Esophagus muscularis mucosa (tissue), 4 donors: ENCODE measurements at places on chromosomes 12 and 14.
A peak's percentile ranks its signal among the peaks of the same experiment; 100 is the strongest.

DNA sequence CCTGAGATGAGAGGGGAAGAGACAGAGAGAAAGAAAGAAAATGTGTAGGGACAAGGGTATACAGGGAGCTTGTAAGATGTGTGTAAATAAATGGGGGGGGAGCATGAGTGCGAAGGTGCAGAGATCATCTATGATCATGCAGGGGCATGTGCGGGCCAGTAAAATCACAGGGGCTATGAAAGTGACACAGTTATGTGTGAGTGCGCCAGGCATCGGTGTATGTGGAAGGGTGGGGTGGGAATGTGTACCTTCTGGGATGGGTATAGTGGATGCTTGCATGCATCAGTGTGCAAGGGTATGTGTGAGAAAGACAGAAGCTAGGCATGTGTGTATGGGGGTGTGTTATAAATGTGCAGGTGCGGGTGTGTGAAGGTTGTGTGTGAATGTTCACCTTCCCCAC is 18.4 kb upstream of the KRT78 start:
- no peak for DNase-seq

- DNase-seq = no peak
Measured at GRCh38 chr12:66804563-66804974, 125.7 kb upstream of the GRIP1 start.

GRCh38 chr12:23816394-23816851 is 133.0 kb downstream of the SOX5 start:
- DNase-seq = no peak

- DNase-seq = peak; percentile 91
Measured at GRCh38 chr12:129213551-129213950, 360.3 kb downstream of the GLT1D1 start.

- no peak for DNase-seq
Measured at GRCh38 chr14:43249591-43249990, 1257.5 kb downstream of the FSCB start.

GRCh38 chr12:54475537-54475936 is 2.1 kb upstream of the GTSF1 start:
- DNase-seq = no peak

DNA sequence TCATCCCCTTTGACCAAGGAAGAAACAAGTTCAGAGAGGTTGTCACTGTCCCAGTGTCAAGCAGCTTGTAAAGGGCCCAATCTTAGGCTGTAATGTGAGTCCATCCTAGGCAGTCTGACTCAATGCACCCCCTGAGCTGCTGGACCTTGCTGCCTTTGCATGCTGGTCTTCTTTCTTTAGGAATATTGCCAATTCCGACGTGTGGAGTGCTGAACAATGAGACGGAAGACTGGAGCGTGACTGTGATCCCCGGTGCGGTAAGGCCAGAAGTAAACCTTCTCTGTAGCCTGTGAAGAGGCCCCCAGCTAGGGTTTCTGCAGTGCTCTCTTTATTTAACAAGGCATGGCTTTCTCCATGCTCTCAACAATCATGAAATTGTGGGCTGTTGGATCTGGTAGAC is 963 bp downstream of the TCTN2 start:
- DNase-seq = no peak

DNA sequence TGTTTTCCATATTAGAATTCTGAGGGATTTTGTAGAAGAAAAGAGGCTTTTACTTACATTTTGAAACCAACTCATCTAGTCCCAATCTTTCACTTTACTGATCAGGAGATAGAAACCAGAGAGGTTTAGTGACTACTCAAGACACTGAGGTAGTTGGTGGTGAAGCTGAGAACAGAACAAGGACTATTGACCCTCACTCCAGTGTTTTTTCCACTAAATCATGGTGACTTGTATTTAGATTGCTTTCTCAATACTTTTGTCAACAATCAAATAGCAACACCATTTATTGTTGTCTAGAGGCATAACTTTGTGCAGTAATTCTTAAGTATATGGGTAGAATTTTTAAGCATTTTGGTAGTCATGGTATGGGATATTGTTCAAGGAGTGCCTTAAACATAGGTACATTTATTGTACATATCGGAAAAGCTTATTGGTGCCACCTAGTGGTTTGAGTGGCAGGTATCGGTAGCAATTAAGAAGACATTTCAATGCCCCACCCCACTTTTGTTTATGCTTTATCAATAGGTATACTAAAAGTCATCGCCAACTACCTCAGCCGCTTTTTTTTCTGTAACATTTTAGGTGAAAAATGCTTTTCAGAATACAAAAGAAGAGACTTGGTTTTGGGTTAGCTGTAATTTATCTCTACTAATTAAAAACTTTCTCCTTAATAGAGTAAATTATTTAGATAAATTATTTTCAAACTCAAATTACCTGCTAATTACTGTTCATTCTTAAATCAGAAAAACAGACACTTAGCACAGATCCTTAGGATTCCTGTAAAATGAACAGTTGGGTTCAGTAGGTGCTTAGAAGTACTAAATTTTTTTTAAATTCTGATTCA is 47.3 kb upstream of the PAWR start:
- no peak for DNase-seq

GRCh38 chr12:102300824-102301461 is 103.3 kb upstream of the PMCH start:
- DNase-seq = no peak

- DNase-seq = no peak
Measured at GRCh38 chr12:45988264-45988663, 2.1 kb downstream of the SCAF11 start.

DNA sequence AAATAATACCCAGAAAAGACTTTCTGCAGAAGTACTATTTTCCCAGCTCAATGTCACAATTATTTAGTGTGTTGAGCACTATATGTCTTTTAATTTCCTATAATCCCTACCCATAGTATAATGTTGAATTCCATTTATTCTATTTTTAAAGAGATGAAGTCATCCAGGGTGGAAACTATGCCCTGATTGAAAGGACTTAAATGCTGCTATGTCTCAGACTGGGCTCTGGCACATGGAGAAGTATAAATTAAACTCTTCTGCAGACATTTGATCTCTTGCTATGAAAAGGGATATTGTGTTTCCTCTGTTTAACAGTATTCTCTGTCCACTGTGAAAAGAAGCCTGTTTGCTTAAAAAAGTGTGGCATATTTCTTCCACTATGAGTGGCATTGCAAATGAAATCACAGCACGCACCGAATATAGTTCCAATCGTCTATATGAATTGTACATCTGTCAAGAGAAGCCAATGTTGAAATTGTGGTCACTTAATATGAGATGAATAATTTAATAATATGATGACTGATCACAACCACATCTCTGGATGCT is 192.3 kb downstream of the BCAT1 start:
- DNase-seq = no peak

- no peak for DNase-seq
Measured at GRCh38 chr12:64951944-64952343, 127.5 kb downstream of the TBC1D30 start.

GRCh38 chr14:65772466-65772865 is 359.9 kb downstream of the FUT8 start:
- no peak for DNase-seq

DNA sequence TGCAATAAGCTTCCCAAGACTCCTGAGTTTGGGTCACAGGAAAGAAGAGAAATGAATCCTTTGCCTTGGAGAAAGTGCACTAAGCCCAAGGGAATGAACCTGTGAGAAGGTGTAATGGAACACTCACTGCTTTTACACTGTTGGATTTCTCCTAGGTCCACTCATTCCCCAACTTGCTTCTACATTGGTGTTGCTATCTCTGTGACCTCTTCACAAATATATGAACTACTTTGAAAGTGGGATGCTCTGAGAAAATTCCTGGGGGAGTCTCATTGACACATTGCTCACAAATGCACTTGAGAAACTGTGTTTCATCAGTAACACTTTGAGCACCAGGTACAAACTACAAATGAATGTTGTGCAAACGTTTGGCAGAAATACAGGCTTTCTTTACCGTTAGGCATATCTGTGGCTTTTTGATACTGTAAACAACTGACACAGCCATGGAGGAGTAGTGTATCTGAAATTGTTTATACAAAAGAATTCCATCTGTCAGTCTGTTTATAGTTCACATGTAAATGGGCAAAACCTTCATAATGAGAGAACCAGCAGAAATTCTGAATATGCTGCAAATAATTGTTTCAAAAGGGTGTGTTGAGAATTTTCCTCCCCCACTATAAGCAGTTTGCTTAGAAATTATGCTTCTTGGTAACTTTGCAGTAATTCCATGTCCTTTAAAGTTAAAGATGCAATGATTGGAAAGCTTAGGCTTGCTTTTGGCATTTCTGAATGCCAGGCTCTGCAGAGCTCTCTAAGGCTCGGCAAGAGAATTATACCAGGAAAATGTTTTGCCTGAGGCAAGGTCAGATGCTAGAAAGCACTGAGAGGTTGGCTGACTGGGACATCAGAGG is 348.5 kb upstream of the DDHD1 start:
- no peak for DNase-seq

DNA sequence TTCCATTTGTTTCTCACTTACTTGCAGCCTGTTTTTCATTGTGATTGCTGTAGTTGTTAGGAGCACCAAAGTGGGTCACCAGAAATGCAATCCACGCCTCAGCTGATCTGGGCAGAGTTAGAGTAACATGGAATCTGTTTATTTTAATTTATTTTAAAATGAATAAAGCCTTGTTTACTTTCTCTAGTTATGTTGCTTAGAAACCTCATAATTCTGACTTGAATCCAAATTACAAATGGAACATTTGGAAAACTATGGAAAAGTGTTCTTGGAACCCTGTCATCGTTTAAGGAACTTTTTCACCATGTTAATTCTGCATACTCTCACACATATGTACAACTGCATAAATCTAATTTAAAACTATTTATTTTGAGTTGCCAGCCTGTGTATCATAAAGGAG is 92.2 kb upstream of the DAAM1 start:
- DNase-seq = no peak

DNA sequence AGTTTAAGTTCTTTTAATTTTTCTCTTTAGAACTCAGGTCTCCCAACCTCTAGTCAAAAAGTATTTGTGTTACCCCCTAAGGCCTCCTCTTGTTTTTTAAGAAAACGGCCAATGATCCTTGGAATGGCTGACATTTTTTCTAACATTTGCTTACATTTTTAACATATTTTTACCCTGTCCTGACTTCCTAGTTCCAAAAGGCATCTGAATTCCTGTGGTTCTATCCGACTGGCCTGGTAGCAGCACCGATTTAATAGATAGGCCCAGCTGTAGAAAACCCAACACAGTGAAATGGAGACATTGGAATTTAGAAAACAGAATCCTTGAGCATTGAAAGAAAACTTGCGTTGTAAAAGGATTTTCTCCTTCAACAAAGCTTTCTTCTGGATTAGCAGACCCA is 134.7 kb upstream of the GSC start:
- no peak for DNase-seq

- no peak for DNase-seq
Measured at GRCh38 chr14:28673056-28673455, 93.5 kb upstream of the FOXG1 start.

DNA sequence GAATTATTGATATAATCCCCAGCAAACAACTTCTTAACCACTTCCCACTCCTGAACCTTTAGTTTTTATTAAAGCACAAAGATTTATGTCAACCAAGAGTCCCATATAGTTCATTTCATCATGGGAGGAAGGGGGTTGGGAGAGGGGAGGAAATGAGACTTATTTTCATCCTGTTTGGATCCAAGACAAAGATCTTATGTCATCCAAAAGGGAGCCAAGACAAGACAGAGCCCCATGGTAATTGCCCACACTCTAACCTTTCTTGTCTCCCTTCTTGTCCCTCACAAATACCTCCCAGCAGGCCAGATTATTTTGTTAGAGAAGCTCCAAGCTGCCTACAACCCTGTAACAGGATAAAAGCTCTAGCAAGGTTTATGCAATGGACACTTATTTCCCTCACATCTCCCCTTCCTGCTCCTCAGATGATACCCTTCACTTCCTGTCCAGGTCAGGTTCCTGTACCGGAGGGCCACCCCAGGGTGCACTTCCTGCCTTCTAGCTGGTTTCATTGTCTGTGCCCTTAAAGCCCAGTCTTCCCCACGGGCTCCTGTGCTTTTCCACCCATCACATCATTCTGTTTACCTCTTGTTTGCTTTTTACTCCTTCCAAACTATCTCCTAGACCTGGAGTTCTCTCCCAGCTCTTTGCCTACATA is 123.7 kb upstream of the MDM1 start:
- no peak for DNase-seq

DNA sequence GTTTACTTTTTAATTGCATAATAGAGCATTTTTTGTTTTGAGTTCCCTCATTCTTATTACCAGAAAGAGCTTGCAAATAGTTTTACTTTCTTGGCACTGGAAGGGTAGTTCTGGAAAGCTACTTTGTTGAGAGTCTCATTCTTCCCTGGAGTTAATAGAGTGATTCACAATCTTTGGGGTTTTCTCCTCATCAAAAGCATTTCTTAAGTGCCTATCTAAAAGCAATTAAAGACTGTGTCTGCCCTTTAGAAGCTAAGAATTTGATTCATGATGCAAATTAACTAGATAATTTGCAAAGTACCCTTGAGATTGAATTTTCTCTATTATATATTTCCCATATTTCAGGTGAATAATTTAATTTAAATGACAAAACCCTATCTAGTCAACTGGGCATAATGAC is 8.1 kb upstream of the BMAL2 start:
- no peak for DNase-seq

DNA sequence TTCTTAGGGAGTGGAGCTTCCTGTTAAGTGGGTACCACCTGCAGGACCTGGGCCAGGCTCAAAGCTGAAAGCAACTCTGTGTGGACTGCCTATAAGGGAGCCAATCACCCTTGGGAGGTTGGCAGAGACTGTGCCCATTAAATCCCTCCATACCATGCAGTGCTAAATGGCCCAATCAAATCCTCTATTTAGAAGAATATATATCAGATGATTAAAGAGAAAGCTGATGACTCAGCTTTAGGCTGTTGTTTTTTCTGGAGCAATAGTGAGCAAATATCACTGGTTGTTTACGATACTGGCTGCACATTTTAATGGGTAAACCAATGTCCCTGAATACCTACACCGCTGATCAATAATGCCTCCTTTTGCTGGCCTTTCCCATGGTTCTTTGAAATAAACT is 101.3 kb downstream of the TMX1 start:
- DNase-seq = peak; percentile 31

- DNase-seq = peak; percentile 93
Measured at GRCh38 chr12:55927588-55928502, at the start of gene PYM1. Gene PYM1 (minus strand): TSS chr12:55927894. CDS start chr12:55927761, 133 bp downstream.

DNA sequence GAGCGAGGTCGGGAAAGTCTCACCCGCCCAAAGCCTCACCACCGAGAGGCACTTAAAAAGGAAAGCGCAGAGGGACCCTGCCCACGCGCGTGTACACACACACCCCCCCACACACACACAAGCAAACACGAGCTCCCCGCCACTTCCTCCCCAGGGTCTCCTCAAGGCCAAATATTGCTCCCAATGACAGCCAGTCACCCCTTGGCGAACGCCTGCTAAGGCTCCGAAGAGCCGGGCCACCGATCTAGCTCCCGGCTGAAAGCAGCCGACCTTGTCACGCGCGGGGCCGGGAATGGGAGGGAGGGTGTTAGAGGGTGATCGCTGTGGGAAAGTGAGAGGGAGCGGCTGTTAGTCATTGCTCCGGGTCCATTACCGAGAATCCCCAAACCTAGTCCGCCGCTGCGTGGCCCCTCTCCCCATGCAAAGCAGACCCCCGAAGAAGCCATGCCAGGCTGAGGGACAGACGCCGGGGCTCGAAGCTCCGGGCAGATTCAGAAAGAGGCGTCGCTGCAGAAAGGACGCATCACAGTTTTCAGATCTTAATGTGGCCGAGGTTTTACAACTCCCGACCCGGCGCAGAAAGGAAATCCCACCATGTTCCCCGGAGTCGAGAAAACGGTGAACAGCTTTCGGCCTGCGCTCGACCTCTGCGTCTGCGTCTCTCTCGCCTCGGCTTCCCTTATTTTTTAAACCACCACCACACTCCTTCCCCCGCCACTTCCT is 2.6 kb downstream of the BMP4 start:
- DNase-seq = no peak
